ENCODE measurements at places on chromosomes 11 and 22.

DNA sequence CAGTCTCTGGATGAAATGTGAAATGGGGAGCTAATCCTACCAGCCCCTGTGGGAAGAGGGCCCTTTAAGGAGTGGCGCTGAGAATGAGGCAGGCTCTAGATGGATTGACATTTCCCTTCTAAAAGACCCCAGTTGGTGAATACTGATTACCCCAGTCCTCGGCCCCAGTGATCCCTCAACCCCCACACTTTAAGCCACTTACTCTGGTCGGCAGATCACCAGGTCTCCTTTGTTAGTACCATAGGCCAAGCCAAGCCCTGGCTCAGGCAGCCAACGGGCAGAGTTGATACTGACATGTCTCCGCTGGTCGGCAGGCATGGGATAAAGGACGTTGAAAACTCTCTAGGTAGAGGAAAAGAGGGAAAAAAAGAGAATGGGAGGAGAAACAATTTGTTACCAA lies 26.1 kb upstream of the CHRM4 start:
- no peak for DNase-seq

- DNase-seq, result no peak
Measured at GRCh38 chr22:26553056-26553752, 36.7 kb downstream of the TPST2 start.

DNA sequence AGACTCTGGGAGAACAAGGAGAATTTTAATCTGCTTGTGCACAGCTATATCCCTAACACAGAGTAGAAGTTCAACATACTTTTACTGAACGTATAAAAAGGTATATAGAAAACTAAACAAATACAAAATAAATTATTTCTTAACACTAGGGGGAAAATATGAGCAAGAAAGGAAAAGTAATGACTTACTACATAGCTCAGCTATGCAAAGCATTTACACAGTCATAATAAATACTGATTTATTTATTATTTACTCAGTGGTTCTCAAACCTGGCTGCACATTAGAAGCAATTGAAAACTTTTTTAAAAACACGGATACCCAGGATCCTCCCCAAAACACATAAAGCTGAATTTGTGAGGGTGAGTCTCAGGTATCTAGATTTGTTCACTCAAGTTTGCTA lies 182.5 kb downstream of the TTC28 start:
- DNase-seq, result no peak

DNA sequence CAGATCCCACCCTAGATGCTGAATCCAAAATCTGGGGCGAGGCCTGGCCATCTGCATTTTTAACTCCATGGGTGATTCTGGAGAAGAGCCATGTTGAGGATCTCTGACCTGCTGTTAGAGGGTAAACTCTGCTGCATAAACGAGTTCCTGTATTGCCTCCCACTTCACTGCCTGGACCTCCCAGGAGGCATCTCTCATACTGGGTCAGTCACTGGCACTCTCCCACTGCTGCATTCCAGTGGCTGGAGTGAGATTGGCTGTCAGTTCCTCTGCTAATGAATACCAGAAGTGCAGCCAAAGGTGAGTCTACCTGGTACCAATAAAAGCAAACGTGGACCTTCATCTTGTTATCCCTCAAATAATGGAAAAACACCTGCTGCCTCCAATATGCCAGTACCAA lies 10.3 kb downstream of the POLDIP3 start:
- DNase-seq, result no peak

All from stimulated activated CD4-positive, alpha-beta T cell treated with anti-CD3 and anti-CD28 coated beads, Interleukin-12 subunit alpha, Interleukin-12 subunit beta, amount 100 ng/mL, for 4 hours (primary cell).